Activated T-cell treated with anti-CD3 and anti-CD28 coated beads for 24 hours (primary cell): ENCODE measurements at places on chromosomes 1 and 21.

GRCh38 chr1:1120096-1120495, 4.2 kb upstream of the C1orf159 start:
- no peak for DNase-seq

DNA sequence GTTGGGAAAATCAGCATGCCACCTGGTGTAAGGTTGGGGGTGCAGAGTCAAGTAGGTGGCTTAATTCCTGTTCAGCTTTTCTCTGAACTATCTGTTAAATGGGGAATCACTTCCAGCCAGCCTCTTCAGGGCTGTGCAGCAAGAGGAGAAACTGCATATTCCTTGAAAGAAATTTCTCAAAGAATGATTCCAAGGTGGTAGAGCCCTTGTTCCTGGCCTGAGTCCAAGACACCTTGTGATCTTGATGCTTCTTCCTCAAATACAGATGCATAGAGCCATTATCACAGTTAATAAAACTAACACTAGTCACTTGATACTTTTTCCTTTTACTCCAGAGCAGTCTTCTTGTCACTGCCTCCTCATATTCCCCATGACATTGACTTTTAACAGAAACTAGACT, 5.2 kb downstream of the TXLNA start:
- no peak for DNase-seq

DNA sequence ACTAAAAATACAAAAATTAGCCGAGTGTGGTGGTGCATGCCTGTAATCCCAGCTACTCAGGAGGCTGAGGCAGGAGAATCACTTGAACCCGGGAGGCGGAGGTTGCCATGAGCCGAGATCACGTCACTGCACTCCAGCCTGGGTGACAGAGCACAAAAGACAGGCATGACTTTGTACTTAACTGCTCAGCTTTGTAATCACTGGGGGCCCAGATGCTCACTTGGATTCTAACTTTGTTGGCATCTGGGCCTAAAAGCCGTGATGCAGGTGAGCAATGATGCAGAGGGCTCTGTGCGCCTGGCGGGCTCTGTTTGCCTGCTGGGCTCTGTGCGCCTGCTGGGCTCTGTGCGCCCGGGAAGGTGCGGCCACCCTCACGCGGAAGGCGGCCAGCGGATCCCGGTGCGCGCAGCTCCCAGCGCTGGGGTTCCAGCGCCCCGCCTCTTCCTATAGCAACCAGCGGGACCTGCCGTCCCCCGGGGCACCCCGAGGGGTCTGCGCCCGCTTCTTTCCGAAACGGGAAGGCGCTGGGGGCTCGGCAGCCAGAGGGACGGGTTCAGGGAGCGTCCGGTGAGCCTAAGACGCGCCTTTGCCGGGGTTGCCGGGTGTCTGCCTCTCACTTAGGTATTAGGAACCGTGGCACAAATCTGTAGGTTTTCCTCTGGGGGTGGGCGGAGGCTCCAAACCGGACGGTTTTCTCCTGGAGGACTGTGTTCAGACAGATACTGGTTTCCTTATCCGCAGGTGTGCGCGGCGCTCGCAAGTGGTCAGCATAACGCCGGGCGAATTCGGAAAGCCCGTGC, 31.7 kb downstream of the PRMT2 start:
- peak; percentile 15 for DNase-seq

- no peak for DNase-seq
These were observed 14.4 kb downstream of the KIRREL1 start for GRCh38 chr1:158007667-158008386.

GRCh38 chr1:193658691-193659090, 472.3 kb upstream of the B3GALT2 start:
- DNase-seq: no peak
